ENCODE measurements at places on chromosomes 13 and 19.

GRCh38 chr19:17997969-17998826 is 9.8 kb upstream of the ARRDC2 start:
- no peak for DNase-seq

DNA sequence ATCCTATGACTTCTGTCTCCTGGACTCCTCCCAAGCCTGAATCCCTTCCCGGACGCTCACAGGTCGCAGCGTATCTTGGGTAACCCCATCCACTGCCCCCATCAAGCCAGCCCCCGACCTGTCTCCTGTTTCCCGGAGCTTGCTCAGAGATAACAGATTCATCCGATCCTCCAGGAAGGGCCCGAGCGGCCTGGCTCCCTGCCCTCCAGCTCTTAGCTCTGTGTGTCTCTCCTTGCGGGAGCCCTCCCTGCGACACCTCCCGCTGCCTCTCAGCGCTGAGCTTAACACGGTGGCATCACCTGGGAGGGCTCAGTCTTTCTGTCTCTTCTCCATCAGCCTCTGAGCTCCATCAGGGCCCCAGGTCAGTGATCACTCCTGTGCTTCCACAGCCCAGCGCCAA is 4.3 kb upstream of the TMEM255B start:
- DNase-seq: no peak

DNA sequence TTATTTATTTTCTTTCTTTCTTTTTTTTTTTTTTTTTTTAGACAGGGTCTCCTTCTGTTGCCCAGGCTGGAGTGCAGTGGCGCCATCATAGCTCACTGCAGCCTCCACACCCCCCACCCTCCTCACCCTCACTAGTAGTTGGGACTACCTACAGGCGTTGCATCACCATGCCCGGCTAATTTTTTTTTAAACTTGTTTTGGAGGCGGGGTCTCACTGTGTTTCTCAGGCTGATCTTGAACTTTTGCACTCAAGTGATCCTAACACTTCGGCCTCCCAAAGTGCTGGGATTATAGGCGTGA is 33.6 kb downstream of the GJA3 start:
- DNase-seq: no peak

DNA sequence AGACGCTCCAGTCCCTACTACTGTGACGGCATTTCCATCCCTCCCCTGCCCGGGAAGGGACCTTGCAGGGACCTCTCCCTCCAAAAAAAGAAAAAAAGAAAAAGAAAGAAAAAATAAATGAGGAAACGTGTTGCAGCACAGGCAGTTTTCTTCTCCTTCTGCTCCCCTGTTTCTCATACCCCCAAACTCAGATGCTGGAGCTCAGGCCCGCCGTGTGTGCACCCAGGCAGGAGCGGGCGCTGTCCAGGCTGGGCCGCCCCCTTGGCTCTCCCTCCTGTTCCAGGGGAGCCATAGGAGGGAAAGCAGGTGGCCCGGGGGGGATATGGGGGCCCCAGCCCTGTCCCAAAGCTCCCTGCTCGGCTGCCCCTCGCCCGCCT is 5.8 kb downstream of the YIPF2 start:
- DNase-seq: no peak

GRCh38 chr13:40439928-40440327 is 226.5 kb downstream of the FOXO1 start:
- DNase-seq: no peak

- DNase-seq: no peak
Observed at GRCh38 chr19:15396436-15396835, 16.8 kb upstream of the AKAP8 start.

DNA sequence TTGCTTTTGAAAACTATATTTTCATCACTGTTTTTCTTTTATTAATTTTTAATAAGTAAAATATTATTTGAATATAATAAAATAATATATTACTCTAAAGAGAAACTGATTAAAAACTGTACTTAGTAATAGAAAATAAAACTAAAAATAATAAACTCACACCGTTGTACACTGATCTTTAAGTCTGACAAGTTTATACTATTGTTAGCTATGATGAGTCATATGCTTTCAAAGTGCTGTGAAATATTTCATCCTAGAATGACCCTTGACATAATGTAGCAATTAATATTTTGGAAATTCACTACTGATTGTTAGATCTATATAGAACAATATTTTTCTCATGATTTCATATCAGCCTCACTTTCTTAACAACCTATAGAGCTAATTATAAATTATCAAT is 1040.6 kb upstream of the SPRY2 start:
- no peak for DNase-seq
